Lower lobe of right lung (tissue), 2 donors: ENCODE measurements at places on chromosomes 1 and 21. TPM values are rescaled to one million over a fixed set of nuclear protein-coding genes. Genes with fewer than 3 reads are reported as not detected.

DNA sequence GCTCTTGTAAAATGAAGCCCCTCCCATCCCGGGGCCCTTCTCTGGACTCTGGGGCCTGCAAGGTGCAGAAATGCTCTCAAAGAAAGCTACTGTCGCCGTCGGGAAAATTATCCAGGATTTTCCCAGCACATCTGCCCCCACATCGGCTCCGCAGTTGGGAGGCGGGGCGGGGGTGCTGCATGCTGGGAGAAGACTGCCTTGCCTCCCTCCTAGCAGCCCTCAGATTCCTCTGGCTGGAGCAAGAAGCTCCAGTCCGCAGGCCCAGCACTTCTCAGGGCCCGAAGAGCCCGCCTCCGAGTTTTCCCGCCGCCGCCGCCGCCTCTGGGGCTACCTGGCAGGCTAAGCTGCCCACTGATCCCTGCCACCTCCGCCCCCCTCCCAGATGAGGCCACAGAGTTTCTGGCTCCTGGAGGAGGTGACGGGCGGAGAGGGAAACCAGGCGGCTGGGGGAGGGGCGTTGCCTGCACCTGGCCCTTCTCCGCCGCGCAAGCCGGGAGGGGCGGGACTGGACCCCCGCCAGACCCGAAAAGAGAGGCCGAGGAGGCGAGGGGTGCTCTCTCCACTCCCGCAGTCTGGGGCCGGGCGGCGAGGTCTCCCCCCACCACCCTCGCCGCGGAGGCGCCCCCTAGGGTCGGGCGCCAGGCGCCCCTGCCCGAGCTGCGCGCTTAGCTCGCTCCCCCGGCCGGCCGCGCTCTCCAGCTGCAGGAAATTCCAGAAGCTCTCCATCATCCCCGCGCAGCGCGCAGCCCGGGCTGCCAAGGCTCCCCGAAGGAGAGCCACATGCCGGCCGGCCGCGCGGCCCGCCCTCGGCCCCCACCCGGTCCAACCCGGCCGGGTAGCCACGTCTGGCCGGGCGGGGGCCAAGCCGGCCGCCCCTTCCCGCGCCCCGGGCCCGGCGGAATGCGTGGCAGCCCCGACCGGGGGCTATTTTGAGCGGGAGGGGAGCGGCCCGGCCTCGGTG lies 28.8 kb downstream of the AHDC1 start:
- no peaks in the 10 kb centered on the region for H3K36me3 ChIP-seq
- H3K27me3 ChIP-seq: no peaks in the 10 kb centered on the region
- peak overlapping the region; percentile 51 for H3K4me3 ChIP-seq
- peak overlapping the region; percentile 87 for H3K27ac ChIP-seq

GRCh38 chr1:208048904-208049303 lies 138.0 kb upstream of the CD34 start:
- DNase-seq: no peak
- no peak overlapping the region for H3K4me3 ChIP-seq
- peaks cover 83% of the 10 kb centered on the region for H3K36me3 ChIP-seq
- H3K4me1 ChIP-seq: peaks cover 23% of the 10 kb centered on the region

DNA sequence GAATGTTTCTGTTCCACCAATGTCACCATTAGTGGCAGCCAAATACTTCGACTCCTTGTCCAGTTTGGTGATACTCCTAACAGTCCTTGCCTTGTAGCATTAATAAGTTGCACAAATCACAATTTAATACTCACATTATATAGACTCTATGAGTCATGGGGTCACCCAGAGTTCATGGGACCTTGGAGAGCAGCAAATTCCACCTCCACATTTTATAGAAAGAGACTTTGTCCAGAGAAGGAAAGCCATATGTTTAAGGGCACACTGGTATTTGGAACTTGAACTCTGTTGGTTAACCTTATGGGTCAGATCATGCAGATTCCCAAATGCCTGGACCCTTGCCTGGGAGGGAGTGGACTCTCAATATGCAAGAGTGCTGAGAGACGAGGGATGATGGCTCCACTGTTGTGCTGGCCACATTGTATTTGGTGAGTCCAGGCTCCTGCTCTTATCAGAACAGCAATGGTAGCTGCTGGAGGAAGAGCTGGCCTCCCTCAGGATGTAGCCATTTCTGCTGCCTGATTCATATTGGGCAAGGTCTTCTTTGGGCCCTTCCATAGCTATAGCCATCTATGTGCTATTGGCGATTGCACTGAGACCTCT lies 30.6 kb downstream of the DNAJC6 start:
- H3K4me1 ChIP-seq: no peaks in the 10 kb centered on the region
- no peaks in the 10 kb centered on the region for H3K36me3 ChIP-seq
- H3K4me3 ChIP-seq: no peak overlapping the region
- no peaks in the 10 kb centered on the region for H3K27me3 ChIP-seq
- DNase-seq: no peak

GRCh38 chr21:35556536-35556935 lies 503.8 kb downstream of the SETD4 start:
- no peak overlapping the region for H3K27ac ChIP-seq
- no peaks in the 10 kb centered on the region for H3K4me1 ChIP-seq
- no peaks in the 10 kb centered on the region for H3K36me3 ChIP-seq

GRCh38 chr1:41975850-41976569 lies 57.3 kb upstream of the HIVEP3 start:
- H3K4me3 ChIP-seq: no peak overlapping the region
- H3K36me3 ChIP-seq: no peaks in the 10 kb centered on the region
- no peaks in the 10 kb centered on the region for H3K27me3 ChIP-seq
- H3K27ac ChIP-seq: no peak overlapping the region
- no peaks in the 10 kb centered on the region for H3K4me1 ChIP-seq
- no peak for DNase-seq

The IGSF3 gene
- 15.8 TPM for total RNA-seq

The CELA2B gene
- total RNA-seq: not detected

The SH2D2A gene
- 3.5 TPM for total RNA-seq

The BGLAP gene
- 4.8 TPM for total RNA-seq

DNA sequence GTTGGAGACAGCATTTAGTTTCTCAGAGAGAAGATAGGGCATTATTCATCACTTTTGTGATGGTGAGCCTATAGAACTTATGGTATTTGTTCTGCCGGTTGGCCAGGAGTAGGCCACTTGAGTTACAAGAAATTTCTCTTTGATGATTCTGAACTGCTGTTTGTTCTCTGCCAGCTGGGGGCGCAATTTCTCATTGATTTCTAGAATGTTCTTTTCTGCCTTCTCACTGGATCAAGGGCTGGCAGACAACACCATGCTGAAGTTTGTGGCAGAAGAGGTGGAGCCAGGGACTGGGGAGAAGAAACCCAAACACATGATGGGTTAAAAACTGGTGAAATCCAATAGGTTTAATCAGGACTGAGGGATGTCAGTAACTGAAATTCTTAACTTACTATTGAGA lies 360.6 kb downstream of the FAM72C start:
- no peaks in the 10 kb centered on the region for H3K27me3 ChIP-seq
- H3K36me3 ChIP-seq: no peaks in the 10 kb centered on the region
- no peaks in the 10 kb centered on the region for H3K4me1 ChIP-seq

DNA sequence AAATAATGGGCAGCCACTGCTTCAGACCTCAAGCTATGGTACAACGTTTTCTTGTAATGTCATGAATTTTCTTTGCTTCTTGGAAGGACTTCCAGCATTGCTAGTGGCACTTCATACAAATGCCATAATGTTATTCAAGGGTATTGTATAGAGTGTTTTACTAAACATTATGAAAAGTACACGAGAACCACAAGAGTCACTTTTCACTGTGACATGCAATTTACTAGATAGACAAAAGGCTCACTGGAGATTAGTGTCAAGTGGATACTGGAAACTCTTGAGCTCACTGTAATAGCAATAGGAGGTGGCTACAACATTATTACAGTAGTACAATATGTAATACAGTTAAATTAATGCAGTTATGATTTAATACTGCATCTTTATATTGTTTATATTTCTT lies 5.3 kb upstream of the OLFM3 start:
- no peaks in the 10 kb centered on the region for H3K27me3 ChIP-seq
- no peaks in the 10 kb centered on the region for H3K4me1 ChIP-seq
- no peak for DNase-seq
- H3K27ac ChIP-seq: no peak overlapping the region
- H3K4me3 ChIP-seq: no peak overlapping the region

The TAGLN2 gene
- 451 TPM for total RNA-seq

GRCh38 chr1:169443923-169444322 lies 16.6 kb upstream of the CCDC181 start:
- H3K27ac ChIP-seq: no peak overlapping the region
- H3K4me3 ChIP-seq: no peak overlapping the region
- no peaks in the 10 kb centered on the region for H3K36me3 ChIP-seq
- no peaks in the 10 kb centered on the region for H3K4me1 ChIP-seq

The LDLRAD1 gene
- total RNA-seq: 13.7 TPM

DNA sequence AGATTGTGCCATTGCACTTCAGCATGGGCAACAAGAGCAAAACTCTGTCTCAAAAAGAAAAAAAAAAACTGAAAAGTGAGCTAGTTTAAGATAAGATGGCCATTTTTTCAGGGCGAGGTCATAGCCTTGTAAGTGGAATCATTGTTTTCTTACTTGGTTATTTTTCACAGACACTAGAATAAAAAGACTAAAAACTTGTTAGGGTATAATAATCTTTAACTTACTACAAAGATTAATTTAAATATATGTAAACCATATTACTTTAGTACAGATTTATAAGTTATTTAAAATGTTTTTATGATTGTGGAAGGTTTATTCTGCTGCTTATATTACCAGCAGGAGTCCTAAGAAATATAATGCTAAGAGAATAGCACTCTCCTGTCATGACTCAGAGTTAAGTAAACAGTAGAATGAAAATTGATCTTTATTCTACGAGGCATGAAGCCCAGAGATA lies 23.5 kb downstream of the ANGPTL1 start:
- H3K27ac ChIP-seq: no peak overlapping the region
- no peak overlapping the region for H3K4me3 ChIP-seq
- H3K36me3 ChIP-seq: peaks cover 5% of the 10 kb centered on the region
- no peaks in the 10 kb centered on the region for H3K27me3 ChIP-seq
- no peaks in the 10 kb centered on the region for H3K4me1 ChIP-seq

The HAO2 gene
- total RNA-seq: not detected

The TSPAN2 gene
- total RNA-seq: 4.3 TPM

The CRYBG2 gene
- total RNA-seq: 2.1 TPM

The SFN gene
- total RNA-seq: 47.5 TPM

GRCh38 chr1:237258871-237259270 lies 216.9 kb downstream of the RYR2 start:
- H3K27me3 ChIP-seq: no peaks in the 10 kb centered on the region
- no peak overlapping the region for H3K4me3 ChIP-seq
- H3K27ac ChIP-seq: no peak overlapping the region
- no peak for DNase-seq
- no peaks in the 10 kb centered on the region for H3K36me3 ChIP-seq

- H3K4me3 ChIP-seq: no peak overlapping the region
- DNase-seq: no peak
- H3K4me1 ChIP-seq: peaks cover 25% of the 10 kb centered on the region
- no peak overlapping the region for H3K27ac ChIP-seq
Observed at GRCh38 chr1:179095924-179096323, 14.1 kb downstream of the TOR3A start.

DNA sequence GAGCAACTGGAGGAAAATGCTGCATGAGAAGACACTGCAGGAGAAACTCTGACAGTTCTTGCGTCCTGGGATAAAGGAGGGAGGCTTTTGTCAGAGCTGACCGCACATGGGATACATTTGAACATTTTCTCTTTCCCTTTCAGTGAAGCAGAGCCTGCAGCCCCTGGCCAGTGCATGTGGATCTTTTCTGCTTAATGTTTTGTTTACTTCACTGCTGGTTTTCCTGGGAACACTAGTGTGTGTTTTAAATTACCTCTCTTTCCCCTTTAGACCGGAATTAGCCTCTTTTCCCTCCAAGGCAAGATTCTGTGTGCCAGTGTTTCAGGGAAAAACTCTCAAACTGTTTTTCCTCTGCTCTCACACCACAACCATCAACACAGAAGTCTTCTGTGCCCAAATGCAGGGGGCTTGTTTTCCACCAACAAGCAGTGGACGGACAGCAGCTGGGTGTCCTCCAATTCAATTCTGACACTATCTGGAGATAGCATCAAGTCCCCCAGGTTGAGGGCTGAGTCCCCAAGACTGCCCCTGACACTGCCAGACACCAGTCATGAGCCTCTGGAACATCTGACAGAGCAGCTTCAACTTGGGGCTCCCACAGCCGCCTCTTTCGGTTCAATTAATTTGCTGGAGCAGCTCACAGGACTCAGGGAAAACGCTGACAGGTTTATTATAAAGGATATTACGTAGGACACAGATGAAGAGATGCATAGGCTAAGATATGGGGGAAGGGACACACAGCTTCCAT lies 136.2 kb downstream of the RHOU start:
- no peak overlapping the region for H3K4me3 ChIP-seq
- H3K36me3 ChIP-seq: no peaks in the 10 kb centered on the region
- H3K27me3 ChIP-seq: no peaks in the 10 kb centered on the region
- no peak overlapping the region for H3K27ac ChIP-seq
- no peak for DNase-seq
- peaks cover 14% of the 10 kb centered on the region for H3K4me1 ChIP-seq

The F5 gene
- total RNA-seq: 4.2 TPM

GRCh38 chr1:156262461-156263287 lies 14.8 kb upstream of the PAQR6 start:
- peaks cover 98% of the 10 kb centered on the region for H3K36me3 ChIP-seq
- H3K4me3 ChIP-seq: no peak overlapping the region
- DNase-seq: no peak
- no peak overlapping the region for H3K27ac ChIP-seq

GRCh38 chr1:89190017-89190416 lies 8.7 kb downstream of the GBP4 start:
- no peak overlapping the region for H3K27ac ChIP-seq
- no peaks in the 10 kb centered on the region for H3K27me3 ChIP-seq
- H3K36me3 ChIP-seq: peaks cover 68% of the 10 kb centered on the region
- no peak overlapping the region for H3K4me3 ChIP-seq
- H3K4me1 ChIP-seq: peaks cover 5% of the 10 kb centered on the region

DNA sequence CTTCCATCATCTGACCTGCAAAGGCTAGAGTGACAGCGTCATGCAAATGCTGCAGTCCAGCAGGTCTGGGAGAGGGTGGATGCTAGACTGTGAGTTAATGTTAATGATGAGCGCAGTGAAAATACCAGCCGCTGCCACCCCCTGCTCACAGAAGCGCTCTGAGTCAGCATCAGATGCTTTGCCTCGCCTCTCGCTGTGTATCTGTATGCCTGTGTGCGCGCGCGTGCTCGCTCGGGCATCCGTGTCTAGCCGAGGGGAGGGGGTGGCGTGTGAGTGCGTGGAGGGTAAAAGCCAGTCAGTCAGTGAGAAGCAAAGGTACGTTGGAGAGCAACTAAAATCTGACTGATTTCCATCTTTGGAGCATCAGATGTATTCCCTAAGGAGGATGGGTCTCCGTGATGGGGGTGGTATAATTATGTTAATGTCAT lies 858.7 kb downstream of the USP25 start:
- H3K27ac ChIP-seq: peak overlapping the region; percentile 64
- peak overlapping the region; percentile 43 for H3K4me3 ChIP-seq
- DNase-seq: peak; percentile 48
- H3K27me3 ChIP-seq: no peaks in the 10 kb centered on the region
- H3K4me1 ChIP-seq: peaks cover 9% of the 10 kb centered on the region

The CSMD2 gene
- 1.1 TPM for total RNA-seq

The F13B gene
- total RNA-seq: not detected

- H3K4me1 ChIP-seq: peaks cover 50% of the 10 kb centered on the region
- peak overlapping the region; percentile 31 for H3K27ac ChIP-seq
- H3K27me3 ChIP-seq: no peaks in the 10 kb centered on the region
Observed at GRCh38 chr1:179872558-179872957, 5.0 kb downstream of the TOR1AIP2 start.
